ENCODE measurements at places on chromosomes 11 and 22.

DNA sequence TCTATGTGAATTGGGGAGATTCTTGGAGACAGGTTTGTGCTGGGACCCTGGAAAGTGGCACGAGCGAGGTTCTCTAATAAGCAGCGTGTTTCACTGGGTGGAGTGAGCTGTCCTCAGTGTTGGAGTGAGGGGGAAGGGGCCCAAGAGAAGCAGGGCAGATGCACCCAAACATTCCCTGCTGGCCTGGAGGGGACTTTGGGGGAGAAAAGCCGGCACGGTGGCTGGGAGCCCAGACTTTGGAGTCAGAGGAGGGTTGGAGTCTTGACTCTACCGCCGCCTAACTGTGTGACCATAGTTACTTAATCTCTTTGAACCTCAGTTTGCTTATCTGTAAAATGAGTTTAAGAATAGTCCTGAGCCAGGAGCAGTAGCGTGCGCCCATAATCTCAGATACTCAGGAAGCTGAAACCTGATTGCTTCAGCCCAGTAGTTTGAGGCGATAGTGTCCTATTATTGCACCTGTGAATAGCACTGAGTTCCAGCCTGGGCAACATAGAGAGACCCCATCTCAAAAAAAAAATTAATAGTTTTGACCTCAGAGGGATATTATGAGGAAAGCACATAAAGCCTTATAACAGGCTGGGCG lies 614 bp downstream of the NR1H3 start:
- no peak for DNase-seq

GRCh38 chr11:8933931-8934330 lies 1.2 kb upstream of the C11orf16 start:
- no peak for DNase-seq

- peak; percentile 63 for DNase-seq
These were observed 26.0 kb upstream of the FADD start for GRCh38 chr11:70176940-70177689.

DNA sequence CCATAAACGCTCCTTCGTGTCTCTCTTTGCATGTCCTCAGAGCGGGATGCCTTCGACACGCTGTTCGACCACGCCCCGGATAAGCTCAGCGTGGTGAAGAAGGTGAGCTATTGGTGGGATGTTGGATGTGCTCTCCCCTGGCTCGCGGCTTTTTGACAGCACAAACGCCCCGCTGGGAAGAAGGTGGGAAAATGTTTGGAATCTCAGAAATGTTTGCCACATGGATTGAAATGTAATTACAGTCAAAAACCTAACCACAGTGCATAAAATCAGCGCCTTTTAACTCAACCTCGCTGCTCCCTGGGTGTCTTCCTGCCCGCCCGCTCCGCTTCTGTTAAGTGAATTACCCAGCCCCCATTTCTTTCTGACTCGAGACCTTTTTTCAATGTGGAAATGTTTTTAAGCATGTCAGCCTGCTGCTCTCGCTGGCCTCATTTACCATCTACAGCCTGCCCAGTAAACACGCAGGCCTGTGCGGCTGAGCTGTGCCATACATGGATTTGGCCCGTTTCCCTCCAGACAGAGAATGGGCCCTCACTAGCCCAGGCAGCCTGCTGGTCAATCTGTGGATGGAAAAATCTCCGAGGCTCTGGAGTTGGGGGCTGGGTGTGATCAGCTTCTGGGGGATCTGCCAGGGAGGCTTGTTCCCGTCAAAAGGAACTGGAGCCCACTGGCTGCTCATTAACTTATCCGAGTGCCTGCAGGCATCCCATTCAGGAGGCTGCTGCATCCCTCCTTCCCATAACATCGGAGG lies 32.7 kb upstream of the PARVG start:
- DNase-seq = no peak

- no peak for DNase-seq
These were observed 45.9 kb downstream of the TBX1 start for GRCh38 chr22:19806213-19807160.

DNA sequence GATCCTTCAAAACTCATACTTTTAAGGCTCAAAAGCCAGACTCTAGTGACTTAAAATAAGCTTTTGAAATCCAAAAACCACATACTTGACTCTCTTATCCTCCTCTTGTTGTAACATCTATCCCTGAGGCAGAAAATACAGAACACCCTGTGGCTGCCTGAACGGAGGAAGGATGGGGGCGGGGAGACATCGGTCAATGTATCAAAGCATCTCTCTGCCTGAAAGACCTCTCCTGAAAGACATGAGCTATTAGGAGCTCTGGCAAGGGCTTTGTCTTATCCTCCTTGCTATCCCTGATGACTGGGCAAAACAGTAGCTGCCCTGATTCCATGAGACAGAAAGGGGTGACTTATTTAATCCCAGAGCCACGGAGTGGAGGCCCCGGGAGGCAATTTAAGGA lies 122.4 kb downstream of the MN1 start:
- no peak for DNase-seq

- DNase-seq = no peak
These were observed 24.1 kb downstream of the SIK3 start for GRCh38 chr11:117074119-117074518.

GRCh38 chr11:115333949-115334348 lies 170.3 kb downstream of the CADM1 start:
- no peak for DNase-seq

DNA sequence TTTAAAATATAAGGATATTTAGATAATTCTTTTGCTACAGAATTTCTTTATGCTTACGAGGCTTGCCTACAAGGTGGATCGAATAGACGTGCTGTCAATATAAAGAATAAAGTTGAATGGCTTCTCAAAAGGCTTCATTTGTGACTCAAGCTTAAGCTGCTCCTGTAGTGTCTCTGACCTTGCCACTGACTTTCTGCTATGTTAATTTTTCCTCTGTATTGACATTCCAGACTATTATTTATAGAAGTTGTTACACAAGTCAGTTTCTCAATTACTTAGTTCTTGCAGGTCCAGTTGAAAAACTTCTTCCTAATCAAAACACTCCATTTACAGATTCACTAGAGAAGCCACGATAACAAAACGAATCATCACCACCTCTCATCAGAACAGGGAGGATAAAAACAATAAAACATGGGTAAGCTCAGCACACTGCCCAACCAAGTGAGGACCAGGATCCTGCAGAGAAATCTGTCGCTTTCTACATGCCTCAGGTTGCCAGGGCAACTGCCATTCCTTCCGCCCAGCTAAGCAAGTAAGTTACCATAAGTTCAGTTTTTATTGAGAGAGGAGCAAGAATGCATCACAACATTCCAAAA lies 39.0 kb upstream of the CHKA start:
- no peak for DNase-seq

DNA sequence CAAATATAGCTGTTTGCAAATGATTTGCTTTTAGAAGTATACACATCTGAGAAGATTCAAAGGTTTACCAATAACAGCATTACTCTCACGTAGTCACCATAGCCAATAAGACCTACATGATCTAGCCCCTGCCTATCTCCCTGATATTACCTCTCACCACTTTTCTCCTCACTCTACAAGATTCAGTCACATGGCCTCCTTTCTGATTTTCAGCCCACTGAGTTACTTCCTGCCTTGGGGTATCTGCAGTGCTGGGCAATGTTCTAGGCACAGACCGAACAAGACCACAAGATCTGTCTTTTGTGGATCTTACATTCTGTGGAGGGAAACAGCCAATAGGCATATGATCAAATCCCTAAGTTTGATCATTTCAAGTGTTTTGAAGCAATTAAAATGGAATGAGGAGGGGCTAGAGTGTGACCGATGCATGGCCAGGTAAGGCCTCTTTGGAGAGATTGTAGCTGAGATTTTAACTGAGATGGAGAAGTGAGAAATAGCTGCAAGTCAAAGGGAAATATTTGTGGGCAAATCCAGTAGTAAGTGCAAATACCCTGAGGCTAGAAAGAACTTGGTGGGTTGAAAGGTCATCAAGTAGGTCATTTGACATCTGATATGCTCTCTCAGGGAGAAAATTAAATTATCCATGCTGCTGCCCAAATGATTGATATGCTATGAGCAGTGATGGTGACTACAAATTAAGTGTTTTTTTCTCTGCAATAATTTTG lies 43.1 kb downstream of the ARL14EP start:
- DNase-seq = no peak

GRCh38 chr11:72294616-72295395 lies 50.8 kb upstream of the PHOX2A start:
- no peak for DNase-seq

- no peak for DNase-seq
These were observed 346.0 kb upstream of the C11orf87 start for GRCh38 chr11:109075976-109076375.

- no peak for DNase-seq
These were observed 73.5 kb downstream of the THAP12 start for GRCh38 chr11:76307396-76307795.

GRCh38 chr11:2398664-2399355 lies 1.7 kb upstream of the TSSC4 start:
- DNase-seq = no peak

DNA sequence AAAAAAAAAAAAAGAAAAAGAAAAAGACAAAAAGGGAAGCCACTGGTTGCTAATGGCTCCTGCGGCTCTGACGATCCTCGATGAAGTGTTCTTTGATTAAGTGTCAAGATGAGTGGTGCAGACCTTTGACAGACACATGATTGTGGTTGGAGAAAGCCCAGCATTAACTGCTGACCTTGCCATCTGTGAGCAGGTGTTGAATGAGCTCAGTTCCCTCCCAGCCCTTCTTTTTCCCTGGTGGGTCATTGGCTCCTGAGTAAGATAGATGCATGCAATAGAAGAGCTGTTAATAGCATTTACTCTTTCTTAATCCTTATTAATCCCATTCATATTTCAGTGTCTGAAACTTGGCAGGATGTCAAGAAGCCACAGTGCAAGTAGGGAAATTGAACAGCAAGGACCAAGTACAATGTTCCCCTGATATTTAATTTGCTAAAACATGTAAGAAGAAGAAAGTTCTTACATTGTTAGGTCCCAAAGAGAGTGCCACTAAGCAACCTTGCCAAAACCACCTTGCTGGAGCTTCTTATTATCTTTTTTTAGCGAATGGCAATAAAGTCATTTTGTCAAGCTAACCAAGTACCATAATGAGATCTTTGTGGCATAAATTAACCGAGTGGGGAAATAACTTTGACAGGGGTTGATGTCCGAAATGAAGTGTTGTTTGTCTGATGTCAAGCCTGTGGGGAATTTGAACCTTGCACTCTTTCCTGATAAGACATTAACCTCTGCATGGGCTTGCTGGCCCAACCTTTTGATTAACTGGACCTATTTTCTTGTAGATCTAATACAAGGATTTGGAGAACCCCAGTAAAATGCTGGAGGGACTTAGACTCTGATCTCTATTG lies 113.7 kb downstream of the PTPRJ start:
- no peak for DNase-seq

GRCh38 chr22:20235389-20235991 lies 32.6 kb downstream of the RTN4R start:
- DNase-seq = no peak

GRCh38 chr22:39820256-39820655 lies 73.3 kb downstream of the ENTHD1 start:
- no peak for DNase-seq

GRCh38 chr11:134531327-134532130 lies 119.5 kb upstream of the B3GAT1 start:
- no peak for DNase-seq

- DNase-seq = no peak
These were observed 110.0 kb upstream of the PAX6 start for GRCh38 chr11:31921081-31921480.

DNA sequence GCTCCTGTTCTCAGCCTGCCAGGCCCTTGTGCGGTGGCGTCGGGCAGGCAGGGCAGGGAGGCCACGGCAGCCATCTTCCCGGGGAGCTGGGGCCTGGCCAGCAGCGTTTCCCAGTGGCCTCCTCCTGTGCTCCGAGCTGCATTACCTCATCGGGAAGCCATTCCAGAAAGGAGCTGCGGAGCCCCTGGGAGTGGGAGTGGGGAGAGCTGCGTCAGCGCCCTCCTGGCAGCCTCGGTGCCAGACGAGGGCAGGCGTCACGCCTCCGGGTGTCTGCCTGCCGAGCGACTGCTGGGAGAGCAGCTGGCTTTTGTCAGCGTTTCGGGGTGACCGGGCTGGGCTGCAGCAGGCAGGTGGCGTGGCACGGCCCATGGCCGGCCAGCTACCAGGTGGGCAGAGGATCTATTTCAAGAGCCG lies 30.9 kb upstream of the WNT7B start:
- no peak for DNase-seq

- no peak for DNase-seq
These were observed 33.1 kb upstream of the PAMR1 start for GRCh38 chr11:35558513-35558912.

DNA sequence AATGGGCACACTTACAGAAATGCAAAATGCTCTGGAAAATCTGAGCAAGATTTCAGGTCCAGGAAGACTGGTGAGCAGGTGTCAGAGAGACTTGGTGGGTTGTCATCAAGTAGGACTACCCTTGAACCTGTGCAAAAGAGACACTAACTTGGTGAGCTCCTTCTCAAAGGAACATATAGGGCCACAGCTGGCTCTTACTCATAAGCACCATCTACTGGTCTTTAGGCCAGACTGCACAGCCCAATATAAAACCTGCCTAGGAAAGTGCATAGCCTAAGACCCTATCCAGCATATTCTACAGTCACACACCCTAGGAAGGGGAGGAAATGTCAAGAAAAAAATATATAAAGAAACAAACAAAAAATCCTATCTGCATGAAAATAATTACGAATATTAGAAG lies 18.2 kb upstream of the OR10W1 start:
- no peak for DNase-seq

DNA sequence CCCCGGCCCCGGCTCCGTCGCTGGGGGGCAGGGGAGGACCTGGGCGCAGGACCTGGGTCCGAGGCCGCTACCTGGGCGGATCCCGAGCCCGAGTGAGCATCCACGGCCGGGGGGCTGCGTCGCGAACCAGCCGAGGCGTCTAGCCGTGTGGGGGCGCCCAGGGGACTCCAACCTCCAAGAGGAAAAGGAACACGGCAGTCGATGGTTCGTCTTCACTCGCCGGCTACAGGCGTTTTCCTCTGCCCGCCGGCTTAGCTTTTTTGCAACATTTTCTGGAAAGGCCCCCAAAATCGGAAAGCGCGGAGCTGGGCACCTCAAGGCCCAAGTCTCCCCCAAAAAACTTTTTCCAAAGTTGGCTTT lies 666 bp downstream of the PDGFB start:
- DNase-seq = no peak

DNA sequence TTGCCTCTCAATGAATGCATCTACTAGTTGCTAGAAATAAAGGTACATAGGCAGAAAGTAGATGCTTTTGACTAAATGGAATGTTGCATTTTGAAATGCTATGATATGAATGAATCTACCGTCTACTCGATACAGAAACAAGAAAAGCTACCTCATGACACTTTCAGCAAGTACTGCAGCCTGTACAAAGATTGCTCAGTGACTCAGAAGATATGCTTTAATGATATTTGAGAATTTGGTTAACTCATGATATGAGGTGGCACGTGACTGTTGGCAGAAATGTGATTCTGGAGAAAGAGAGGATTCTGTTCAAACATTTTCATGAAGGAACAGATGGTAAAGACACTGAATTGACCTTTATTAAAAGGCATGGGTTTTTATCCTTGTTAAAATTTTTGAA lies 76.0 kb downstream of the HSD17B12 start:
- DNase-seq = no peak

DNA sequence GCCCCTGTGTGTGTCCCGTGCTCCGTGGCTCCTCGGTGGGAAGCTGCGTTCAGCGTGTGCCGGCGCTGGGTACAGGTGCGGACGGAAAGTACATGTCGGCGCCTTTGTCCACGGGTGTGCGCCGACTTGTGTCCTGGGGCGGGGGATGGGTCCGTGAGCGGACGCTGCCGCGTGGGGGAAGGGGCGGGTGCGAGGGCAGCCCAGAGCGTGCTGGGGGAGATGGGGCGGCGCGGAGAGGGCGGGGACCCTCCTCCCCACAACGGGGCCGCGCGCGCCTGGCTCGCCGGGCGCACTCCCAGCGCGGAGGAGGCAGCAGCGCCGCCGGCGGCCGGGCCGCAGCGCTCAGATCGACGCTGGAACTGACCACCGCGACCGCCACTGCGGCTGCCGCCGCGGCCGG lies 33.6 kb upstream of the RELT start:
- DNase-seq = no peak

Measured in stimulated activated CD4-positive, alpha-beta T cell treated with anti-CD3 and anti-CD28 coated beads, Interleukin-1b, Interleukin-23, amount 100 ng/mL, for 48 hours (primary cell).